ENCODE measurements at places on chromosomes 5 and 9.

- no peak for DNase-seq
Observed at GRCh38 chr5:6979061-6979460, 265.8 kb downstream of the TENT4A start.

- no peak for DNase-seq
Observed at GRCh38 chr9:86277072-86277471, 5.3 kb downstream of the ISCA1 start.

GRCh38 chr5:166505067-166505466 is 1786.4 kb upstream of the WWC1 start:
- no peak for DNase-seq

DNA sequence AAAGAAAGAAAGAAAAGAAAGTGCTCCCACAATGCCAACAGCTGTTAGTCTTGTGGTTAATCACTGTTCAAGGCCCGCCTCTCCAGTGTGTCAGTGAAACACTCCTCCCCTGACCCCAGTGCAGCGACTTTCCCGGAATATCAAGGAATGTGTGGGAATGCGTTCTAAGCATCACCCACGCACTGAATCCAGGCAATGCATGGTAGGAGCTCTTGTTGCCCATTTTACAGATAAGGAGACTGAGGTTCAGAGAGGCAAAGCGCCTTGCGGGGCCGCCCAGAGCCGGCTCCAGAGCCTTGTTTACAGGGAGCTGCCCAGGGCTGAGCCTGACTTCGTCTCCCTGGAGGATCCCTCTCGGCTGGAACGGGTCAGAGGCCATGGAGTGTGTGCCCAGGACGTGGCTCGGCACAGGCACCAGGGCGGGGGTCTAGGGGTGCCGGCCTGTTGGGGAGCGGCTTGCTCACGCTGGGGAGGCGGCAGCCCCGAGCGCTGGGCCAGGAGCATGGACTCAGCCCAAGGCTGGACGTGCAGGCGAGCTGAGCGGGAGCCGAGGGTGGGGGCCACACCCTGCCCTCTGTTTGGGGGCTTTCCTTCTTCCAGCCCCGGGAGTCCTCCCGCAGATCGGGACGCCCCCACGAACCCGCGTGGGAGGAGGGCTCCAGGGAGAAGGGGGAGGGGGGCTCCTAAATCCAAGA is 823 bp downstream of the ST6GALNAC6 start:
- DNase-seq, result no peak

DNA sequence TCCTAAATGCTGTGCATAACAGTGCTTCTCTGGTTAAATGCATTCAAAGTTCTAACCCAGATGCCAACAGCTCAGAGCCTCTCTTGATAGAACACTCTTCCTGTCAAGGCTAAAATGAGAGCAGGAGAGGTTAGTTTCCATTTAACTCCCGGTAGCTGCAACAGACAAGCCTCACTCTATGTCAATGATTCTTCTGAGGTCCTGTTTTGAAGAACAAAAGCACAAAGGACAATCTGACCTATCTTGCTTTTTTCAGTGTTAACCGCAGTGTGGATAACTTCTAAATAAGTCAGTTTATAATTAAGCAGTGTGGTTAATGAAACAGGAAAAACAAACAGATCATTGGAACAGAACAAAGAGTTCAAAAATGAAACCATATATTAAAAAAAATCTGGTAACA is 80.7 kb downstream of the ANKRD55 start:
- DNase-seq, result no peak

DNA sequence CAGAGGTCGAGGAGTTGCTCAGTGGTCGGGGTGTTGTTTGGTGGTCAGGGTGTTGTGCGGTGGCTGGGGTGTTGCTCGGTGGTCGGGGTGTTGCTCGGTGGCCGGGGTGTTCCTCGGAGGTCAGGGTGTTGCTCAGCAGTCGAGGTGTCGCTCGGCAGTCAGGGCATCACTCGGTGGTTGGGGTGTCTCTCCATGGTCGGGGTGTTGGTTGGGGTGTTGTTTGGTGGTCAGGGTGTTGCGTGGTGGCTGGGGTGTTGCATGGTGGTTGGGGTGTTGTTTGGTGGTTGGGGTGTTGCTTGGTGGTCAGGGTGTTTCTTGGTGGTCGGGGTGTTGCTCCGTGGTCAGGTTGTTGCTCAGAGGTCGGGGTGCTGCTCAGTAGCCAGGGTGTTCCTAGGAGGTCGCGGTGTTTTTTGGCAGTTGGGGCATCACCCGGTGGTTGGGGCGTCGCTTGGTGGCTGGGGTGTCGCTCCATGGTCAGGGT is 11.0 kb upstream of the GPSM1 start:
- DNase-seq, result no peak

DNA sequence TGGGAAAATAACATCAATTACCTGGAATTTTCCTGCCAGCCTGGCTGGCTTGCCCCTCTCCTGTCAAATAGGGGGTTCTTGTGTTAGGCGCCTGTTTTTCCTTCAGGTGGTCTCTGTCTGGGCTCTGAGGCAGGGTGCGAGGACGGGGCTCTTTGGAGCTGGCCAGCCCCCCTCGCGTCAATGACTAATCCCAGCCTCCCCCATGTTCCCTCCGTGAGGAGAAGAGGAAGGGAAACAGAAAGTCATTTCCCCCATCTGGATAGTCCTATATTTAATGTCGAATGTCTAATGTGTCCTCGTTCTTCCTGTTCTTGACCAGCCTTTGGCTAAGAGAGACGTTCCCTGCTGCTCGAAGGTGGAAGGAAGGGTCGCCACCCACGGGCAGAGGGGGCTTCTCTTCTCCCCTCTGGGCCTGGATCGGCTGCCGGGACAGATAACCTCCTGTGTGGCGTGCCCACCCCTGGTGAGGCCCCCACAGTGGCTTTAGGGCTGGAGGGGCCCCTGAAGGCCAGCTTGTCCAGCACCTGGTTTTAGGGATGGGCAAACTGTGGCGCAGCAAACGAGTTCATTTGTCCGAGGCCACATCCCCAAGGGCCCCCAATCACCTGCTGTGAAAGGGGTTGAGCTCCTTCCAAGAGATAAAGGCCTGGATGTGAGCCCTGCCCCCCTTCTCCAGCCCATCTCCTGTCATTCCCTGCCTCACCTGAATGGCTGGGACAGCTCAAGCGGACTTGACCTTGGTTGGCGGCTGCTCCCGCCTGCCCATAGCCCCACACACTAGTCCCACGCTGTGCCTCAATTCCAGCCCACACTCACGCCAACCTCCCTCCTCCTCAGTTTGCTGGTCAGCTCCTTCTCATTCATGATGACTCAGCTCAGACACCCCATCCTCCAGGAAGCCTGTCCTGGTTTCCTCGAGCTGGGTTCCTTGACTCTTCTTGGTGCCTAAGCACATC is 35.9 kb upstream of the UNC5A start:
- DNase-seq, result no peak

DNA sequence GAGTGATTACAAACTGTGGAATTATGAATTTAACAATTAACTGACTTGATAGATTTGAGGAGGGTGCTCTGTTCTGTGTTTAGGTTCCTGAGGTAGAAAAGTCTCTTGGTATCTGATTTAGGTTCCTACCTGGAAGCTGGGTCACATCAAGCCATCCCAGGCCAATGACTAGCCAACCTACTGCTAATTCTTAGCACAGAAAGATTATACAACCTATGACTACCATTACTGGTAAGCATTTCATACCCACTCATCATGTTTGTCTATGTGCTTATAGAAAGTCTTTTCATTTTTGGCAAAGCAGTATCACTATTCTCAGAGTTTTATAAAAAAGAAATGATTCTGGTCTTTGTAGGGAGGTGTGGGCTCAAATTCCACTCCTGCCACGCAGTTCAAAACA is 49.7 kb downstream of the GNAQ start:
- DNase-seq, result no peak

- no peak for DNase-seq
Observed at GRCh38 chr5:128083811-128084227, 253 bp downstream of the SLC12A2 start.

DNA sequence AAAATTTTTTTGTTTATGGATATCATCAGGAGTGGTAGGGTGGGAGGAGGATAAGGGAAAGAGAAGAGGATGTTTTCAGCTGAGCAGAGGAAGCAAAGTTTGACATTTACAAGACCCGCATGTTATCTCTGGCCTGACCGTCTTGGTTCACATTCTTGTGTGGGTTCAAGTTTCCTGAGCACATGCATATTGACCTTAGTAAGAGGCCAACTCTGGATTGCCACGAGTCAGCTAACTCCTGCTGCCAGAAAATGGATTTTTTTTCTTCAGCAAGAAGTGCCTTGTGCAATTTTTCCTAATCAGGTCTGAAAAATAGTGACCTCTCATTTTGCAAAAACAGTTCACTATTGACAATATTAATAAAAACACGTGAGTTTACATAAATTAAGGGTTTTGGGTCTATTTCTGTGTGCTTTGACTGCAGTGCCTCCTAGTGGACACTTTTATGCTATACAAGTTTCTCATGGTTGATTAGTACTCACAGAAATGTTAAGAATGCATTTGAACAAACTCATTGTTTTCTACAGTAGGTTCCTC is 27.1 kb upstream of the BASP1 start:
- no peak for DNase-seq

DNA sequence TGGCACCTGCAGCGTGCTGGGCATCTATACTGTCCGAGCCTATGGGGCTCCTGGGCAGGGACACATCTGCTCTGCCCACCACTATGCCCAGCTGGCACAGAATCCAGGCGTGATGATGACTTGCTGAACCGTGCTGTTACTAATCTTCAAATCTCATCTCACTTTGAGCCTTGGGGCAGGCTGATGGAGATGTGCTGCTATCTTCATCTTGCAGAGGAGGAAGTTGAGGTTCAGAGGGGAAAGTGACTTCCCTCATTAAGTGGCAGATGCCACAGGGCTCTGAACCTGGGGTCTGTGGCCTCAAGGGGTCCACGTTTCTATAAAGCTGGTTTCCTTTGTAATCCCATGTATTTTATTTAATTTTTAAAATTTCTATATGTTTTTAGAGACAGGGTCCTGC is 4.7 kb downstream of the SLC2A6 start:
- no peak for DNase-seq

DNA sequence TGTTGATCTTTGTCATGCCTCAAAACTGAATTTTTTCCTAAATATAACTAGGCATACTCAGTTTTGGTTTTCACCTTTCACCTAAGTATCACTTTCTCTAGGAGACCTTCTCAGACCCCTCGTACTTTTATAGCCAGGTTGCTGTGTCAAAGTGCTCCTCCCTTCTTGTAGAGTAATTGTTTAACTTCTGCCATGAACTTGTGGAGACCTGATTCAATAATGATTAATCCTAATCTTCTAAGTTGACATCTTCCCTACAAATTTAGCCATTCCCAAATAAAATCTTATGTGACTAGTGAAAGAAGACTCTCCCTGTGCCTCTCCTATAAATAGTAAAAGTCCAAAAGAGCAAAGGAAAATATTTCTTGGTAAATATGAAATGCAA is 159.8 kb downstream of the SPATA31D1 start:
- no peak for DNase-seq

DNA sequence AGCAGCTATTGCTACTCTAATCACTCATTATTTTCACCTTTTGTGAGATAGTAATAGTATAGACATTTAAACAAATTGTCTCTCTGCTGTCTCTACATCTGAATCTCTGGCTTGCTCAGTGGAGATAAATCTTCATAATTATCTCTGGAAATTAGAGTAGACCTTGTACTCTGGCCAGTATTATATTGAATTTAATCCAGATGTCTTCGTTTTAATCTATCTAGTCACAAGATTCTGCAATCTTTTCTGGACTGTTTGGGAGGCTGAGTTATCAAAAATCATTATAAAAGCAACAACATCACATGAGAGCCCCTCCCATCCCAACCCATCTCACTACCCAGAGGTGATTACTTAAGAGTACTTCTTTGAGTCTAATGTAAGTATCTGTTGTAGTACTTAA is 19.0 kb downstream of the ARHGAP26 start:
- no peak for DNase-seq

DNA sequence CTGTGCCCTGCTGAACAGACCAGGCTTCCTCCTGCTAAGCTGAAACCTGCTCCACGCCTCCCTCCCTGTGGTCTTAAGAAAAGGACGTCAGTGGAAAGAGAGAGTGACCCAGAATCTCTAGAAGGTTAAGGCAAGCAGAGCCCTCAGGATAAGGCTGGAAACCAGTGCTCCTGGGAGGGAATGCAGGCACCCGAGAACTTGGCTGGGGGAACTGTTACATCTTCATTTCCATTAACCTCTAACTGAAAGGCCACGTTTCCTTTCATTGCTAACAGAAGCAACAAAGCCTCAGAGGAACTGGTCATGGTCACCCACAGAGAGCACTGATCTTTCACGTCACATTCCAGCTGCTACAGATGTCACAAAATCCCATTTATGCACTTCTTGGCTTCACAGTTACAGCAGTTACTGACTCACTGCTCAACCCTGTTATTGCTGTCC is 26.1 kb upstream of the AKNA start:
- DNase-seq, result no peak

- DNase-seq, result no peak
Observed at GRCh38 chr9:117747386-117747970, 43.3 kb downstream of the TLR4 start.

GRCh38 chr5:134236318-134236717 is 10.4 kb upstream of the PPP2CA start:
- no peak for DNase-seq

DNA sequence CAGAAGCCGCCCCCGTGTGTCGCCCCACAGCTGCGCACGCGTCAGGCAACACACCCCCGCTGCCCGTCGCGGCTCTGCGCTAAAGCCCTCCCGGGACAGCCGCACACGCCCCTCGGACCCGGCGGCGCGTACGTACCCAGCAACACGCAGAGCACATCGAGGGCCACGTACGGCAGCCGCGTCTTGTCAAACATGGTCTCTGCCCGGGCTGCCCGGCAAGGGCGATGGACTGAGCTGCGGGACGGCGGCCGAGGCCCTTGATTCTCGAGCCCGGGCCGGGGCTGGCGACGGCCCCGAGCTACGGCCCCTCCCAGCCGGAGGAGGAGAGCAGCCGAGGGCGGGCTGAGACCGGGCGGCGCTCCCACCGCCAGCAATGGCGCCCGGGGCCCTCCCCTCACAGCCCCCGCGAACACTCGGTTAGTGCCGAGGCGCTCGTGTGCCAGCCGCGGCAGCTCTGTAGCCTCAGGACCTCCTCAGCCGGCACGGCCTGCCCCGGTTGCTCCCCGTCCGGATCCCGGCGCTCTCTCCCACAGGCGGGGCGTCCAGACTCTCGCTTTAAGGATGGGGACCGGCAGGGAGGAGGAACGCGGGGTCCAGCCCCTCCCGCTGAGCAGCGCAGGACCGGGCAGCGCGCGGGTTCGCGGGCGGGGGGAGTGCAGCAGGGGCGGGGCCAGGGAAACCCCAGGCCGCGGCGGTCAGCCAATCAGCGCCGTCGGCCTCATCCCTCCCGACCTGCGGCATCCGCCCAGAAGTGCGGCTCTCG is at the start of gene PLPP1:
Gene PLPP1, minus strand, starts transcription at position 529 of the 763 bp plus-strand sequence. Its CDS starts 335 bp downstream, at position 194.
- peak; percentile 25 for DNase-seq

DNA sequence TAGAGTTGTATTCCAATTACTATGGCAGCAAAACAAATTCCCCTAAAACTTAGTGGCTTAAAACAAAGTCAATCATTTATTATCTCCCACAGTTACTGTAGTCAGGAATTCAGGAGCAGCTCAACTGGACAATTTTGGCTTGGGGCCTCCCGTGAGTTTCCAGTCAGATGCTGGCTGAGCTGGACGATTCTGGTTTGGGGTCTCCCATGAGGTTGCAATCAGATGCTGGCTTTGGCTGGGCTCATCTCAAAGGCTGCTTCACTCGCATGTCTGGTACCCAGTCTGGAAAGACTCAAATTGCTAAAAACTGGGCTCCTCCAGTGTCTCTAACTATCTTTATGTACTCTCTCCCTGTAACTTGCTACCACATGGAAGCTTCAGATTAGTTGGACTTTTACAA is 130.1 kb downstream of the C5orf15 start:
- DNase-seq, result no peak

Data from iPS DF 19.7 (cell line).